Mesenteric fat pad (tissue), 1 donor: ENCODE measurements at places on chromosomes 1 and 21.

- no peak for DNase-seq
These were observed 868 bp downstream of the C1orf21 start for GRCh38 chr1:184387476-184388318.

GRCh38 chr1:22117238-22117637 is 25.7 kb downstream of the WNT4 start:
- peak; percentile 69 for DNase-seq

- no peak for DNase-seq
These were observed 55.4 kb downstream of the MATN1 start for GRCh38 chr1:30668024-30668423.

DNA sequence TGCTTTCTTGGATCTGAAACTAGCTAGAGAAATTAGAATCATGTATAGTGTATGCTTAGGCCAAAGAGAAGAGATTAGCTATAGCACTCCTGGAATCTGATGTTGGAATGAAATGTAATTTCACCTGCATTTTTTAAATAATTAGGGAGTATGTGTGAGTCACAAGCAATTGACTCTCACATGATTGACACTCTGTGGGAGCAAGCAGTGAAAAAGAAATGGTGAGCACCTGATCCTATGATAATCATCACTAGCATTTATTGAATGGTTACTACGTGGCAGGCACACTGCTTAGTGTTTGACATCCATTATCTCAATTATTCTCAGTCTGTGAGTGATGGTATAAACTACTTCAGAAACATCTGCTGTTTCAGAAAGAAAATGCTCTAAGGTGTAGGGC is 176.6 kb downstream of the NRIP1 start:
- no peak for DNase-seq

DNA sequence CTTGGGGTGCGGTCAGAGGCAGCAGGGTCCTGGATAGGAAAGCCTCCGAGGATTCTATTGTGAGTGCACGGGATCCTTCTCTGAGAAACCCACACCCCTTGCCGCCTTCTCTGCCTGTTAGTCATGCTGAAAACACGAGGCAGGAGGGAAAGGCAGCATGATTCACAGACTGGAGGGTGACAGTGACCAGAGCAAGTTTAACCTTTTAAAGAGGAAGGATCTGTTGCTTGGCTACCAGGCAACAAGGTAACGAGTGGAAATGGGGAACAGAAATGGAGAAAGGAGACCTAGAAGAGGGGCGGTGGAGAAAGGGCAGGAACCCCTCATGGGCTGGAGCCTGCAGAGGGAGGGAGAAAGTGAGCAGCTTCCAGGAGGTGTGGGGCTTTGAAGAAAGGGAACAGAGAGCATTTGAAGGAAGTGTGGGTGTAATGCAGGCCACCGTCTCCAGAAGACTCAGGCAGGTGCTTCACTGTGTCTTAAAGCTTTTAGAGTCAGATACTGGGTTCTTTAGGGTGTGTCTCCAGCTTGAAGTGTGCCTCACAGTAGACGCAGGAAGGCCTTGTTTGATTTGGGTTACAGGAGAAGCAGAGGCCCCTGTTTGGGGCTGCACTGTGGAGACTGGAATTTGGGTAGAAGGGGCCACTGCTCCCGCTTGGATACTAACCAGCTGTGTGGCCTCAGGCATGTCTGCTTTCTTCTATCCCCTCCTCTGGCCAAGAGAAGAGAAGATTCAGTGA is 19.1 kb downstream of the OPTC start:
- DNase-seq = no peak

- no peak for DNase-seq
These were observed 21.4 kb upstream of the RNF11 start for GRCh38 chr1:51214615-51215131.

- DNase-seq = no peak
These were observed 104.1 kb downstream of the NTNG1 start for GRCh38 chr1:107244709-107245500.

DNA sequence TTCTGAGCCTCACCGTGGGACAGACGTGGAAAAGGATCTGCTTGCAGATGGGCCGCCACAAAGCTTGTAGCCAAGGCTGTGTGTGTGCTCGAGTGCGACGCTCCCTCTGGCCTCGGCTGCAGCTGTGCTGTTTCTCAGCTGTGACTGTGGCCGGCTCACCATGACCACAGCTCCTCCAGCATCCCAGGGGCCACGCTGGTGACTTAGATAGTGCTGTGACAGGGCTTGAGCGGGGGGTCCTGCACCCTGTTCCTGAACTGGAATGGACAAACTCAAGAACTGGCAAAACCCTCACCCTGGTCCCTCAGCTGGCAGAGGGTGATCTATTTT is 17.4 kb upstream of the ACTRT2 start:
- DNase-seq = peak; percentile 75

DNA sequence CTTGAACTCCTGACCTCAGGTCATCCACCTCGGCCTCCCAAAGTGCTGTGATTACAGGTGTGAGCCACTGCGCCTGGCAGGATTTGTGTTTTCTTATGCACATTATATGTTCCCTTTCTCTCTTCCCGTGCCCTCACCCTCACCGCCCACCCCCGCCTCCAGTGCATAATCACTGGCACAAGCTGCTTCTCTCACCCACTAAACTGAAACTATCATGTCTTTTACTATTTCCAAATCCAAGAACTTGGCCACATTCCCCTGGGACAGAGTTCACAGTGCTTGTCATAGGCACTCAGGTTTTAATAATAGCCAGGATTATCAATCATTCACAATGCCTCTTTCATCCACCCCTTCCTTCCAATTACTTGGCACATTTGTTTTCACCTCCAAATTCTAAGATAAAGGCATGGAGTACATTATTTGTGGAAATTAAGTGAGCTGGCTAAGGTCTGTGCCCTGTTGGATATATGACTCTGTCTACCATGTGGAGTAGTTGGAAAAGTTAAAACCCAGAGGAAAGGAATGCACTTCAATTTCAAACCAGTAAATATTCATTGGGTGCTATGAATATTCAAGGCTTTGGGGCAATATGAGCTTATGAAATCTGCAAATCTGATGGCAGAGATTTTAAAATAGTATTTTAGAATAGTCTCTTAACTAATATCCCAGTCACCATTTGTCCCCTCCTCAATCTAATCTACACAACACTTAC is 17.6 kb upstream of the MAPKAPK2 start:
- no peak for DNase-seq

DNA sequence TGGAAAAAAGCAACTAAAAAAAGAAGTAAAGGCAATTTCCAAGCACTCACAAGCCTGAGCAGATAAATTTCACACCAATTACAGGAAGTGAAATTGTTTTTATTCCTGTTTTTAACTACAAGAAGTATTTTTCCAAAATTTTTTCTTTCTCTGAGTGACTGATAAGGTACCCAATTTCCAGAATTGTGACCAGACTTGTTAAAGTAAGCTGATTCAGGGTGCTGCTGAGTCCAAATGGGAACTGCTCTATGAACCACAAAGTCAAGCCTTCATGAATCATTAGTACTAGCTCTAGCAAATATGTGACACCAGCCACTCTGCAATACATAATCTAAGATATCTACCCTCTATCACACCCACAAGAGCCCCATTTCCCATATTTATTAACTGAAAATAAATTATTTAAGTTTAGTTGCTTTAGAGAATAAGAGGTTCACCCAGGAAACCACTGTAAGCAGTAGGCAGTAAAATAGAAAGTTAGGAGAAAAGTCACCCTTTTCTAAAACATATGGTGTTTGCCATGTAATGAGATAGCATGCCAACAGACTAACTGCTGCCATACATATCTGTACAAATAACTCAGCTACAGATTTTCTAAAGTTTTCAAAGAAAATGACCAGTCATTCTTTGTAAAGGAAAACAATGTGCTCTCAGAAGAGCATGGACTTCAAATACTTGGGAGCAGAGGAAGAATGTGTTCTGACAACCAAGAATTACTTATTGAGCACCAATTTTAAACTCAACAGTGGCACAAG is 43.1 kb upstream of the TNFSF18 start:
- no peak for DNase-seq

- no peak for DNase-seq
These were observed 43.7 kb upstream of the PTGFR start for GRCh38 chr1:78447086-78447485.

DNA sequence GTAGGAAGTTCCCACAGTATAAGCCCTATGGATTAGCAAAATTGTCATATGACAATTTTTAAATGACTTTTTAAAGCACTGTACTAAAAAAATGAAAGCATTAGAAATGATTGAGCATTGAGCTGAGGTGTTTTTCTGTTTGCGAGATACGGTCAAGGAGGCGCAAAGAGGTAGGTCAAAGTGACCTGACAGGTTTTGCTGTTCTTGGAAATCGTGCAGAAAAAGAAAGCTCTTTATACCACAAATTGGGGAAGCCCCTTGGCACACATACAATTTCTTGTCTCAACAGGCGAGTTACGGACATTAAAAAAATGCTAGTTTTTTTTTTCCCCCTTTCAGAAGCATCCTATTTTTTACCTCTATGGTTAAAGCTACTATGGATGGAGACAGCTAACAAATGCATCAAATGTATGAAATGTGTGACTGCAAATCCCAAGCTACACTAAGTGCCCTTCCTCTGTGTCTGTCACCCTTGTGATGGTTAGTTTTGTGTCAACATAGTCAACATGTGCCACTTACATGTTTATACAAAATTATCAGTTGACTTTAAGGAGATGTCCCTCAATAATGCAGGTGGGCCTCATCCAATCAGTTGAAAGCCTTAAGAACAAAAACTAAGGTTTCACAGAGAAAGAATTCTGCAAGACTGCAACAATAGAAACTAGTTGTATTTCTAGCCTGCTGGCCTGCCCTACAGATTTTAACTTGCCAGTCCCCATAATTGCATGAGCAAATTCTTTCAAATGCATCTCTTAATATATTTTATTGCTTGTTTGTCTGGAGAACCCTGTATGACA is 29.3 kb downstream of the CRYZ start:
- DNase-seq = no peak

DNA sequence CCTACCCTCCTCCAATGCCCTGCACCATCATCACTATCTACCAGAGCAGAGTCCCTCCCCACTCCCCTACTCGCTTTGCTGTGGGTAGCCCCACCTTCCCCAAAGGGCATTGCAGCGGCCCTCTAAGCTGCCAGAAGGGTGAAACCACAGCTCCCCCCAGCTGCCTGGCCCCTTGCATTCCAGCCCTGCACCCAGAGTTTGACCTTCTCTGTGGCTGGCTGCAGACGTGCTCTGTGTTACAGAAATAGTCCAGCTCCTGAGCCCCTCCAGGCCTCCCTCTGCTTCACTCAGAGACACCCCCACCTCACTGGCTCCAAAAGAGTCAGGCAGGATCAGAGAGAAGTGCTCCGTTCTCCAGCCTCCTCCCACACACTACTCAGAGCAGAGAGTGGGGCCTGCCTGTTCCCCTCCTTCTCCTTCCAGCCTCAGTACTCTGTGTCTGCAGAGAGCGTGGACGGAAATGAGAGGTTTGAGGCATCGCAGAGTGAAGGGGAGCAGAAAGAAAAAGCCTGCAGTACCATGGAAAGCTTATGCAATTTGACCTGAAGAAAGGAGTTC is 63.2 kb downstream of the PLEKHA6 start:
- no peak for DNase-seq

GRCh38 chr1:154442006-154442740 is 37.0 kb downstream of the IL6R start:
- no peak for DNase-seq
